ENCODE measurements at places on chromosomes 1 and 21.

- DNase-seq = no peak
Measured at GRCh38 chr1:53316424-53316765, 11.5 kb downstream of the LRP8 start.

- DNase-seq = no peak
Measured at GRCh38 chr1:31752952-31753475, 11.1 kb downstream of the ADGRB2 start.

DNA sequence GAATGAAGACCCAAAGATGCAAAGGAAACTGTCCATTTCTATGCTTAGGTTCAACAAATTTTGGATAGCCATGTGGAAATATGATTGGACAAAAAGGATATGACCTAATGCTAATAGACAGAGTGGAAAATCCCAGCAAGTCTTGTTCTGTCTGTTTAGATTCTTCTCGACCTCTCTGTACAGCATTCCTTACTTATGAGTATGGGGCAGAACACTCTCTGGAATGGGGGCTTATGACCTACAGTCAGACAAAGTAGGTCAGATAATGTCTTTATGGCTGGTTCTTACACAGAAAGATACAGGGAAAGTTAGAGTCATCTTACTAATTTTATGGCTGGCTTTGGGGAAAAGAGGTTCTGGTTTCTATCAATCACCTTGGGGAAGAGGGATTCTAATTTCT lies 2.8 kb downstream of the GCSAML start:
- peak; percentile 55 for DNase-seq

DNA sequence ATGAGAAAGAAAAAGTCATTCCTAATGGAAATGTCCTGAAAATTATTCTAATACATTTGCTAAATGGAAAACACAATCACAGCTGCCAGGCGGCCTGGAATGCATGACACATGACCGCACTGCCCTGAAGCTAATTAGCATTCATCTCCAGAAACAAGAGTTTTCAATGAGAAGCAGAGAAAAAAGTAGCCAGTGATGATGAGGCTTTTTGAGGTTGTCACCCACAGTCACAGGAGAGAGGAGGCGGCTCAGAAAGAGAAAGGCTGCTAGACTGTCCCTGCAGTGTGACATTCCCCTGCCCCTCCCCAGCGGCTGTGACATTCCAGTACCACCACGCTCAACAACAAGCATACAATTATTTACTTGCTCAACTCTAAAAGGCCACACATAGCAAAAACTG lies 122.9 kb upstream of the KRTAP19-8 start:
- peak; percentile 64 for DNase-seq

- DNase-seq = peak; percentile 16
Measured at GRCh38 chr1:241532162-241532531, at the start of gene KMO. Gene KMO, plus strand, starts transcription at chr1:241532378. Its CDS starts 67 bp downstream, at chr1:241532445.

DNA sequence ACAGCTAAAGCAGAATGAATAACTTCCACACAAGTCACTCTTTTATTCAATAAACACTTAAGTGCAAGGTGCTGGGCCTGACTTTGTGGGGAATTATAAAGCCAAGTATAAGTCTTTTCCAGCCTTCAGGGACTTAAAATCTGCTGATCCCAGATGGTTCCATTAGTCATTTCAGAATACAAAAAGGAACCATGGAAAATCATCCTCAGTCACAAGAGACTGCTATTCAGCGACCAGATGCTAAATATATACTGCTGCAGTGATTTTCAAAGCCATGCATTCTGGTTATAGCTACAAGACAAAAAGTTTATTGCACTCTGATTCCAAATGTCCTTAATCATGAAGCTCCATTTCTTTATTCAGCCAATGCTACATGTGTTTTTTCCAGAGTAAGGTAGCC lies 25.7 kb downstream of the GLMN start:
- DNase-seq = no peak

DNA sequence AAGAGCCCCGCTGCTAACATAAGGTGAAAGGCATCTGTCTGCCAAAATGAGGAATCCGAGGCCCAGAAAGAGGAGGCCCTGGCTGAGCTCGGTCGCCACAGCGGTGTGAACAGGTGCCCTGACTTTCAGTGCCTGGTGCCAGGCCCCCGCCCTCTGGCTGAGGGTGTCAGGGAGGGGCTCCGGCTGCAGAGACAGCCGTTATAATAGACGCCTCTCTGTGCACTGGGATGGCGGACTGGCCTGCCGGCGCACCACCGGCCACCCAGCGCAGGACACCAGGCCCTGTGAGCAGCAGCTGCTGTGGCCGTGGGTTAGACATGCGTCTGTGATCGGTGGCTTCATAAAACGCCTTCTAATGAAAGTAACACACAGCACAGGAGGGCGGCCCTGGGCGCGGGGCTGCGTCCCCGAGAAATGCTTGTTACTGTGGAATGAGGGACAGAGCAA lies 51.4 kb upstream of the ACTRT2 start:
- DNase-seq = no peak

DNA sequence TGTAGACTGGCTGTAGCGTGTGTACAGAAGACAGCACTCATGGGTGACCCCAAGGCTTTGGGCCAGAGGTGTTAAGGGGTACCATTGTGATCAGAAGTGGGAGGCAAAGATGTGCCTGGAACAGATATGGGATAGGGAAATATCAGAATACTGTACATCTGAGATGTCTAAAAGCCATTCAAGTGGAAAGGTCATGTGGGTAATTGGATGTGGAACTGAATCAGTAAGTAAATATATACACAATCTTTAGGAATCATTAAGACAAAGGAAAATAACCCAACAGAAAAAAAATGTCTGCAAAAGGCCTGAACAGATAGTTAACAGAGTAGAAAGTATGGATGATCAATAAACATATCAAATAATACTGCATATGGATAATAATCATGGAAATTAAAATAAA lies 26.5 kb downstream of the OR13G1 start:
- no peak for DNase-seq

- DNase-seq = no peak
Measured at GRCh38 chr1:217027403-217028080, 304.3 kb upstream of the ESRRG start.

DNA sequence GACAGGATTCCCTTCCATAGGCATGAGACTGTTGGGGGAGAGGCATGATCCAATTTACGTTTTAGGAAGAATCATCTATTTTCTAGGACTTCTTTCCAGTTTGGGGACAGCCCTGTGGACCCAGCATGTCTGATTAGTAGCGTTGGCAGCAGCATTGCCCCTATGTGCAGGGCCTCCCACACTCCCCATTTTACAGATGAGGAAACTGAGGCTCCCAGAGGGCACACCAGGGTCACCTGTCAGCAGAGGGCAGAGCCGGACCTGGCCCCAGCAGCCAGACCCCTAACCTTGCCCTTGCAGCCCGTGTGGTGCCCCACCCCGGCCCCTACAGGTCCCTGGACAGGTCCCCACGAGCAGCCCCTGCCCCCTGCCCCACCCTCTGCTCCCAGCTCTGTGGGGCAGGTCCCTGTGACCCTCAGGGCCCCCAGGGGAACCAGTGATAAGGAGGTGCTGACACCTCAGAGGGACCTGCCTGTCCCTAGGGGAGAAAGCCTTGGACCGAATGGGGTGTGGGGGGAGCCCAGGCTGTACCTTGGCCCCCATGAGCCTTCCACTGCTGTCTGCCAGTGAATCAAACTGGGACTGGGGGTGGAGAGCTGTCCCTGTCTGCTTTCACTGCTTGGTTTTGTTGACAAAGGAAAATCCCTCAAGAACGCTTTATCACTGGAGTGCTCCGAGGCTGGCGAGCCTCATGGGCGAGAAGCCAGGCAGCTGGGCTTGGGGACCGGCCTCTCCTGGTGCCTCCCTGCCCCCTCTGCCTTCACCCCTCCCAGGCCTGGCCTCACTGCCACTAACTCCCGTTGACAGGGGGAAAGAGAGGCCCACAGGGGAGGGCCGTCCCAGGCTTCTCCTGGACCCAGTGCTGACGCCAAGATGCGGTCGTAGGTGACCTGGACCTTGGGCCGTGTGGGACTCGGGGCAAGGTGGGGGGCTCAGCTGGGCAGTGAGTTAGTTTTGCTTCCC lies 39.4 kb upstream of the CCDC27 start:
- DNase-seq = no peak

GRCh38 chr1:178092878-178093493 lies 918 bp upstream of the RASAL2 start:
- DNase-seq = no peak

GRCh38 chr1:238005116-238005515 lies 114.4 kb upstream of the ZP4 start:
- DNase-seq = no peak

DNA sequence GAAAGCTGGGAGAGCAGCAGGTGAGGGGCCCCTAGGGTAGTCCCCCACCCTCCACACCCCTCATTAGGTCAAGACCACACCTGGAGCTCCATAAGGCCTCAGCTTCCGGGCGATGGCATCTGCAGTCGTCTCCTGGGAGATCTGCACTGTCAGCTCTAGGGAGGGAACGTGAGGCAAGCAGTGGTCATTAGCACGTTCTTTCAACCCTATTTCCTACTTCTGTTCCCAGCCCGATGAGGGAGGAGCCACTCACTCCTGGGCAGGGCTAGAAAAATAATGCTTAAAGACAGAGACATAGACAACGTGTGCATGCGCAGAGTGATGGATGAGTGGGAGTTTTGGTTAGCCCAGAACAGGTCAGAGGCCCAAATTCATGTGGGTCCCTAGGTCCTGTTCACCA lies 9.7 kb downstream of the KDF1 start:
- no peak for DNase-seq

- DNase-seq = no peak
Measured at GRCh38 chr21:46284077-46284644, 1.2 kb downstream of the MCM3AP start.

- DNase-seq = no peak
Measured at GRCh38 chr1:24206516-24207394, 19.7 kb upstream of the IFNLR1 start.

DNA sequence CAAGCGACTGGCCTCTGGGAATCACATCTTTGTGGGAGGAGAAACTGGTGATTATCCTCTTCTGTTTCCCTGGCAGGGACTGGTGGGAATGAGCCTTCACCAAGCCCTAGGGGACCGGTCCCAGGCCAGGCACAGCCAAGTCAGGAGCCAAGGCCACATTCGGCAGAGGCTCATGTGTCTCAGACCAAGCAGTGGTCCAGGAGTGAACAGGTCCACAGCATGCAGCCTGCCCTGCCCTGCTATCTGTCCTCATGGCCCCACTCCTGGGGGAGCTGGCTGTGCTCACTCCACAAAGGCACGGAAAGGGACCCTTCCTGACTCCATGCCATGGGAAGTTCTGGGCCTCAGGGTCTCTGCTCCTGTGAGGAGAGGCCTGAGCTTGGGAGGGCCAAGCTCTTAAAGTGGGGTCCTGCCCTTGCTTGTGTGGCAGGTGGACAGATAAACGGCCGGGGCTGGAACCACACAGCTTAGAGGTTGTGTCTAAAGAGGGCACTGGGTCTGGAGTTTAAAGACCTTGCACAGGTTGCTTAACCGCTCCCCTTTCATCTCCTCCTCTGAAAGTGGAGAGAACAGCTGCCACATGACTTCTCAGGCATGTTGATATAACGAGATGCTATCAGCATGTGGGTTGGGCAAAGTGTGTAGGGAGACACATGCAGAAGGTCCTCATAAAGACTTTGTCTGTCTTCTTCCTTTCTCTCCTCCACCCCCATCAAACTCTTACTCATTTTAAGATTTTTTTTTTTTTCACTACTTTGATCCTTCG lies 57.5 kb downstream of the CASQ2 start:
- DNase-seq = no peak

GRCh38 chr1:215526147-215526845 lies 40.8 kb upstream of the KCTD3 start:
- DNase-seq = peak; percentile 48

DNA sequence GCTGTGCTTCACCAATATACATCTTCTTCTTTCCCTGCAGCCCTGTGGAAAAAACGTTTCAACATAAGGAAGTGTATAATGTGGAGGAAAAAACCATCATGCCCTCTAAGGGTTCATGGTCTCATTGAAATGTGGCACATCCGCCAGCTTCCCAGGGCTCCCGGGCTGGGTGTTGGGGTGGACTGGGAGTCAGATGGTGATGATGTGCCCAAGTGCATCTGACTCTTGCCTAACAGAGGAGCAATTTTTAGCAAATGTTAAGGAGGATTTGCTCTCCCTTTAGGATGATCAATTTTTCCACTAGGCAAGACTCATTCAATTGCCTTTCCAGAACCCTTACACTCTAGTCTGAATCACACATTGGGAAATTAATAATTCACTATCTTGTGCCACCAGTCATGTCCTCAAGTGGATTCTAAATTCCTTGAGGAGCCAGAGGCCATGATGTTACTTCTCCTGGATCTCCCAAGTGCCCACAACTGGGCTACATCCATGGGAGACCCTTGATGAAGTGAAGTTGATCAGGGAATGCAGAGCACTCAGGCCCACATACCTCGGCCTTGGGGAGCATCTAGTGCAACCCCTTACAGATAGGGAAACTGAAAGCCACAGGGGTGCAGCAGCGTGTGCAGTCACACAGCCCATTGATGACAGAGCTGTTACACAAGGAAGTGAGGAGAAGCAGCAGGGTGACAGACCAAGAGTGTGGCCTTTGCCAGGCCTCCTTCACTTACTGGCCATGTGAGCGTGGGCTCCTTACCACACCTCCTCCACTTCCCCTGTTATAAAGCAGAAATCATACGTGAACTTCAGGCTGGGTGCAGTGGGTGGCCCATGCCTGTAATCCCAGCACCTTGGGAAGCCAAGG lies 100.0 kb upstream of the SLC44A3 start:
- DNase-seq = no peak

- peak; percentile 96 for DNase-seq
Measured at GRCh38 chr1:30058970-30059369, 664.4 kb downstream of the MATN1 start.

DNA sequence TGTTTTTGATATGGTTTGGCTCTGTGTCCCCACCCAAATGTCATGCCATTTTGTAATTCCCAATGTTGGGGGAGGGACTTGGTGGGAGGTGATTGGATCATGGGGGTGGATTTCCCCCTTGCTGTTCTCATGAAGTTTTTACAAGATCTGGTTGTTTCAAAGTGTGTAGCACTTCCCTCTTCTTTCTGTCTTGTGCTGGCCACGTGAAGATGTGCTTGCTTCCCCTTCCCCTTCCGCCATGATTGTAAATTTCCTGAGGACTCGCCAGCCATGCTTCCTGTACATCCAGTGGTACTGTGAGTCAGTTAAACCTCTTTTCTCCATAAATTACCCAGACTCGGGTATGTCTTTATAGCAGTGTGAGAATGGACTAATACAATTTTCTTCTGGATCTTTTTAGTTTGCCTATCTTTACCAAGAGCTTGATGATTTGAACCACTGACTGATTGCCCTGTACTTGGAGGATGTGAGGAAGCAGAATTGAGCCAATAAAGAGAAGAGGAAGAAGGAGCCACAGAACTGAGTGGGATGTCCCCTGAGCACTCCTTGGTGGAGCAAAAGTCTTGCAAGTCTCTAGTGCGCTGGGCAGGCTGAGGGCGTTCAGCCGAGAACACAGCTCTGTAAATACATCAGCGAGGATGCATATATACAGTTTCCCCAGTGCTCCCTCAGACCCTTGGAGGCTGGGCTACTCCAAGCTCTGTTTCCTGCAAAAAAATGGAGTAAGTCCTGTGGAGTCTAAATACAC lies 102.6 kb downstream of the CYYR1 start:
- no peak for DNase-seq

- DNase-seq = peak; percentile 2
Measured at GRCh38 chr1:47031059-47031458, 7.6 kb downstream of the CYP4X1 start.

DNA sequence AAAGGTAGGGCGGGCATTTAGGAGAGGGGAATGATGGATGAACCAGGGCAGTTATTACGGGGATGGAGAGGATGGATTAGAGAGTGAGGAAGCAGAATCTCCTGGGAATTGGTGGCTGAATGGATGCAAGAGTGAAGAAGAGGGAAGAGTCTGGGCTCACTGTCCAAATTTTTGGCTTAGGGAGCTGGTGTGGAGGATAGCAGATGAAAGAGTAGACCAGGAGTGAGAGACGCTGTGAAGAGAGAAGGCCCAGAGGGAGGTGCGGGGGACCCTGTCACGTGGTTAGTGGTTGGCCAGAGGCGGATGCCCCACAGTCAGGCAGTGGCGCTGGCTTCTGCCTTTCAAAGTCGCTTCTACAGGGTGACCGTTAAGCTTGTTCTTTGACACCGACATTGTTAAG lies 78.4 kb downstream of the PEX14 start:
- DNase-seq = no peak

Data from EL (cell line).